NCI-H1417 (cell line): ENCODE measurements at places on chromosomes 4 and X.

DNA sequence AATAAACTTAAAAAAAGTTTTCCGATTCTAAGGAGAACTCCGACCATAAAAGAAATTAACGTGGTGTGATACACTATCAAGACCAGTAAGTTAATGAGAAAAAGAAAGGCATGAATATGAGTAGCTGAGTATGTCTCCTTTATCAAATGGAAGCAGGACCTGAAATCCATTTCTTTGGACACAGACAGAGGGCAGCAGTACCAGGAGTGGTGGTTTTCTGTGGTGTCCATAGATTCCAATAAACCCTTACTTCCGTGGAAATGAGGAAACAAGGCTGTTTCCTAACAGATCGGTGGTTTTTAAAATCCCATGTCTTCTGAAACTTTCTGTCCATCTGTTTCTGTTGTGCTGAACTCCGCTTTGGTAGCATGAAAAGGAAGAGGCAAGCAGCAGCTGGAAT lies 128.5 kb upstream of the TSPAN5 start:
- no peak for DNase-seq

DNA sequence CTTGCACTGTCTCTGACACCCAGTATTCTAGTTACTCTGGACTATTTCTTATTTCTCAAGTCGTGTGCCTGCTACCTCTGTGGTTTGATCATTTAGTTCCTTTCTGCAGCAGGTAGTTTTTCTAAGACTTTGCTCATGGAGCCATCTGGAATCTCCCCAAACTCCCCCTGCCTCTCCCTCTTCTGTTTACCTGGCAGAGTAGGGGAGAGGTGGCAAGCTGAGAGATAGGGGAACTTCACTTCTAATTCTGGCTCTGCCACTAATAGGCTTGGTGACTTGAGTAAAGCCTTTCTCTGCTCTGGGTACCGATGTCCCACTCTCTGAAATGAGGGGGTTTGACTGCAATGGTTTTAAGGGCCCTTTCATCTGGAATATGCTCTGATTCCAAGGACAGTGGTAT lies 141.3 kb downstream of the CPEB2 start:
- DNase-seq = no peak

GRCh38 chr4:2944091-2944482 lies 19.1 kb downstream of the NOP14 start:
- DNase-seq = no peak

DNA sequence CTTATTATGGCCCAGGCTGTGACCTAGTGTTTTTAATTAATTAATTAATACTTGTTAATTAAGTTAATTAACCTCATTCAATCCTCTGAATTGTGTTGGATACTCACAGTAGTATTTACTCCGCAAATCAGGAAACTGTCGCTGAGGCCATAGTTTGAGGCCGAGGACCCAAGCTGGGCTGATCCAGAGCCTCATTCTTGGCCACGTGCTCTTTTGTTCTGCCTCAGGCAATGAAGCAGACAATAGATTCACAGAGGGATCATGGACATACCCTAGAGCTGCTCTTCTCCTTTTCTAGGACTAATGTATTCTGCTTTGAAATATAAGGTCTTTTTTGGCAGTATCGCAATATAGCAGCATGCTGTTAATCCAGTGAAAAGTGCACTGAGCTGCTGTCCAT lies 24.0 kb upstream of the SNCA start:
- DNase-seq = no peak

GRCh38 chr4:40227284-40227683 lies 30.5 kb downstream of the RHOH start:
- DNase-seq = no peak

DNA sequence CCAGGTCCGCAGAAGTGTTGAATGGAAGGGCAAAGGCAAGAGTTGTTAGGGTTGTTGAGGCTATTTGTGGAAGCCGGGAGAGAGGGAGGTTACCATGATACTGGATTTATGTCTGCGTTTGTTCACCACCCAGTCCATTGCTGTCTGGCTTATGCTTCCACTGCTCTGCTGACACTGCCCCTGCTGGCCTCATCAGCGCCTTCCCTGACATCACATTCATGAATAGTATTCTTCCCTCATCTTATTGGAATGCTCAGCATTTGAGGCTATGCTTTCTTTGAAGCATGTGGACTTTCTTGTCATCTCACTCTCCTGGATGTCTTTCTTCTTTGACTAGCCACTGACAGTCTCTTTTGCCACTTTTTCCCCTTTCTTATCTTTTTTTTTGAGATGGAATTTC lies 10.3 kb downstream of the GNL3L start:
- DNase-seq = no peak

DNA sequence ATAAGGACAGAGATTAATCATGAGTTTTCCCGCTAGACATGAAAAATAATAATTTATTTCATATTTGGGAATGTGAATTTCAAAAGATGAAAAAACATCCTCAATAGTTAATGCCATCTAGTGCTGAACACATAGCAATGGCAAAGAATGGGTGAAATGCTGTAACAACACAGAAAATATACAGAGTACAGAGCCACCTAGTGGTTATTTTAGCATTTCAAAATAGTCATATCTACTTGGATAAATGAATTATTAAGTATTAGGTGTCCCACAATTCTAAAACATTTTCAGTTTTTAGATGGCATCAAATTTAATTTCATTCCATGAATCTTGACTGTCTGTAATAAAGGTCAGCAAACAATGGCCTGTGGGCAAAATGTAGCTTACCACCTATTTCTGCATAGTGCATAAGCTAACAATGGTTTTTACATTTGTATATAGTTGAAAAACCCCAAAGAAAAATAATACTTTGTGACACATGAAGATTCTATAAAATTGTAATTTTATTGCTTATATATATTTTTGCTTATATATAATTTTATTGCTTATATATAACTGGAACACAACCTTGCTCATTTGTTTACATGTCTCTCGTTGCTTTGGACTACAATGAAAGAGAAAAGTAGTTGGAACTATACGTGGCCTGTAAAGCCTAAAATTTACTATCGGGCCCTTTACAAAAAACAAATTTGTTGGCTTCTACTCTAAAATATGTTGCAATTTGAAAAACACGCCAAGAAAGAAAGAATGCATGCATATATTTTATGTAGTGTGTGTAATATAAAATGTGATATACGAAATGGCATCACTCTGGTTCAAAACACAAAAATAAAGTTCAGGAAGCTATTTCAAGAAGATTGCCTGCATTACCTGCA lies 99.1 kb upstream of the FAM47C start:
- peak; percentile 9 for DNase-seq

GRCh38 chr4:109648266-109648996 lies 54.8 kb downstream of the CASP6 start:
- DNase-seq = peak; percentile 13

DNA sequence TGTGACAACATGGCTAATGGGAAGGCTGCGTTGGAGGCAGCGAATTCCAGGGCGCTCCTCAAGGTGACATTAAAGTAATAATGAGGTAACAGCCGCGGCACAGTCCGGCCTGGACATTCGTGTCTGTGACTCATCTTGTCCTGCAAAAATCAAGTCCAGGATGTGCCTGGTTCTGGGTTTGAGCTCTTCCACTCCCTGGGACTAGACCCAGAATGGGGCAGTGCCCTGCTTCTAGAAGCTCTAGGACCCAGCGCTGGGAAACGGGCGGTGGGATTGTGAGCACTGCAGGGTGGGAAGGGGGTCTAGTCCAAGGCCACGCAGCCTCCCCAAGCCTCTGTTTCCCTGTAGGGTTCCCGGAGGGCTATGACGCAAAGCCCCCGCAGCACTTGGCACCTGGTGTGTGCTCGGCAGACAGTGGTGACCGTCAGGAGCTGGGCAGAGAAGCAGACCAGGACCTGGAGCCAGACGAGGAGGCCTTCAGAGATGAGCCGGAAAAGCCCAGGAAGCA lies 34.9 kb downstream of the HMX1 start:
- no peak for DNase-seq

GRCh38 chr4:42216664-42217063 lies 64.2 kb upstream of the BEND4 start:
- DNase-seq = no peak

DNA sequence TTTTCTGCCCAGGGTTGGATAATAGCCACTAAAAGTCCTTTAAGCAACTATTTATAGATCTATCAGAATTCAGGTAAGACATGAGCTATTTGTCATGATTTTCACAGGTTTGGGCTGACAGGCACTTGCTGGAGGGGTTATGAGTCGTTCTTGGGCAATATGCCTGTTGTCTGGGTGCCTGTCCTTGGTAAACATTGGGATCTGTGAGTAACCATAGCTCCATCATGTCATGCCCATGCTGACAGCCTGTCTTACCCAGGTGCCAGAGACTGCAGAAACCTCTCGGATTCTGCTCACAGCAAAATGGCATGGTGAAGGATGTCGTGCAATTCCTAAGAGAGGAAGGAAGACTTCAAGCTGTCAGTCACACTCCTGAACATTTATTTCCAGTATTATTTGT lies 116.0 kb upstream of the PUDP start:
- no peak for DNase-seq

DNA sequence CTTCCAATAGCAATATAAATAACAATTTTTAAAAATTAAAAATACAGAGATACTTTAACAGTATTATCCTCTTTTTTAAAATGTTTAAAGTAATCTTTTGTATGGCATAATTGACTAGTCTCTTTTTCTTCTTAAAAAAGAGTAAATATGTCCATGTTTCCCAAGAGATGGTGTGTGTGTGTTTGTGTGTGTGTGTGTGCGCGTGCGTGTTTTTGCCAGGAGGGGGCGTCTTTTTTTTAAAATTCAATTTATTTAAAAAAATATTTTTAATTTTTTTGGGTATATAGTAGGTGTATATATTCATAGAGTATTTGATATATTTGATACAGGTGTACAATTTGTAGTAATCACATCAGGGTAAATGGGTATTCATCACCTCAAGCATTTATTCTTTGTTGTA lies 1073.7 kb downstream of the PCDH7 start:
- no peak for DNase-seq

- no peak for DNase-seq
Observed at GRCh38 chrX:107686026-107686425, 57.7 kb downstream of the PRPS1 start.

GRCh38 chr4:86522349-86522748 lies 71.8 kb upstream of the PTPN13 start:
- no peak for DNase-seq

DNA sequence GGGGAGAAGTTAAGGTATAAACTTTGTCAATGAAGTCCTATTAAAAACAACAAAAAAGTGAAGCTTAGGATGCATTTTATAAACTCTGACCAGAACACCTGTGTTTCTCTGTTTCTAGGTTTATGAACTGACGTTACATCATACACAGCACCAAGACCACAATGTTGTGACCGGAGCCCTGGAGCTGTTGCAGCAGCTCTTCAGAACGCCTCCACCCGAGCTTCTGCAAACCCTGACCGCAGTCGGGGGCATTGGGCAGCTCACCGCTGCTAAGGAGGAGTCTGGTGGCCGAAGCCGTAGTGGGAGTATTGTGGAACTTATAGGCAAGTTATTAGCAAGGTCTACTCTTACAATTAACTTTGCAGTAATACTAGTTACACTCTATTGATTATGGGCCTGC lies 46.6 kb downstream of the HTT start:
- no peak for DNase-seq

GRCh38 chr4:175999944-176000343 lies 65.7 kb upstream of the WDR17 start:
- no peak for DNase-seq

DNA sequence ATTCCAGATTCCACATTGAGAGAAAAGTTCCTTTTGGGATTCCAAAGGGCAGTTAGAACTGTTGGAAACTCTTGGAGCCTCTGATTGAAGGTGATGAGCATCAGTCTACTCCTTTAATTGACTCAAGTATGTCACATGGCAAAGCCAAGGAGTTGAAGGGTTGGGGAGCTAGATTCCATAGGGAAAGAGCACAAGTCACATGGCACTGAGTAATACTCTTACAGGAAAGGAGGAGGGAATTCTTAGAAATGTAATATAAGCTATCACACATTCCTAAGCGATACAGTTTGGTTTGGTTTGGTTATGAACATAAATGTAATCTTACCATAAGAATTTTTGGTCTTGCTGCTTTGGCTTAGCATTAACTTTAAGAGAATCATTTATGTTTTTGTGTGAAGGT lies 15.7 kb downstream of the SPCS3 start:
- no peak for DNase-seq

DNA sequence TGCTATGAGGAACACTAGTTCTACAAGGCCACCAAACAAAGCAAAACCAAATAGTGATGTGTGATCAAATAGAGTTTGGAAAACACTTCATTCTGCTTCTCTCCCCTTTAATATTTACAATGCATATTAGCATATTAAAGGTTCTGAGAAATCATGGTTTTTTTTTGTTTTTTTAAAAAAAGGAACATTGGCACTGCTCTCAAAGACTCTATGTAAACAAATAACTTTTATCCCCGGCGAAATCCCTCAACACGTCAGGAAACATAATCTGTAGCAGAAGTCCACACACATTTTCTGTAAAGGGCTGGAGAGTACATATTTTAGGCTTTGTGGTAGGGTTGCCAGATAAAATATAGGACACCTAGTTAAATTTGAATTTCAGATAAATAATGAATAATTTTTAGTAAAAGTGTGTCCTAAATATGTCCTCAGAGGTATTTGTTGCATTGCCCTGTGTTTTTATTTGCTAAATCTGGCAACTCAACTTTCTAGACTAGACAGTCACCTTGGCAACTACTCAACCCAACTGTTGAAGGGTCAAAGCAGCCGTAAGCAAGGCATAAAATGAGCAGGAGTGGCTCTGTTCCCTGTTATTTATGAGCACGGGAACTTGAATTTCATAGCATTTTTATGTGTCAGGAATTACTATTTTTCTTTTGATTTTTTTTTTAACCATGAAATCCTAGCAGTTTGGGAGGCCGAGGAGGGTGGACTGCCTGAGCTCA lies 8.6 kb downstream of the SPATA4 start:
- no peak for DNase-seq

- no peak for DNase-seq
Observed at GRCh38 chr4:149164282-149164681, 651.4 kb downstream of the IQCM start.

DNA sequence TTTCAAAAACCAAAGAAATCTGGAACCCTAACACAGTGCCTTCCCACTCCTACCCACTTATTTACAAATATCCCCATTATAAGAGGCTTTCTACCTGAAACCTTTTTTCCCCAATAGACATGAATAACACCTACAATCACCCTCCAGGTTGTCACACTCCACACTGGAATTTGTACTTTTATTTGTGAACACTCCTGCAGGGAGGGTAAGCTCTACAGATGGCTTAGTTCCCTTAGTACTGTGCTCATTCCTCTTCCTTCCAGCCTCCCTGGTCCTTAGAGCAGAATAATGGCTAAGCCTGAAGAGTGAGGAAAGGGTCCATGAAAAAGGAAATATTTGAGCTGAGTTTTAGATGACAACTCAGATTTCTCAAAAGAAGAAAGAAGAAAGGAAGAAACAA lies 22.2 kb upstream of the SULT1E1 start:
- DNase-seq = no peak

DNA sequence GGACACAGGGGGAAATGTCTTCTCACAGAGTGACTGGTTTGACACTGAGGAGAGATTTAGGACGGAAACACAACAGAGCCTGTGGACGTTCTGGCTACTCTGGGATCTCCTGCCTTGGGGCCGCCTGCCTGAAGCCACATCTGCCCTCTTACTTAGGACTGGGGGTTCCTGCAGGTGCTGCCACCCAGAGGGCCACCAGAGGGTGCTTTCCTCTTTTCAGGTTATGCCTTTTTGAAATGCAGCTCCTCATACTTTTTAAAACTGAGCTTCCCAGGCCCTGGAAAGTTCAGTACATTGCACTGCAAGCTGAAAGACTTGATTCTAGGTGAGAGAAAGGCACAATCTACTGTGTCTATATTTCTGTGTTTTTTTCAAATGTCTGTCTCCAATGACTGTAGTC lies 92.2 kb upstream of the PGRMC2 start:
- DNase-seq = no peak

GRCh38 chr4:140854168-140854567 lies 98.0 kb upstream of the TBC1D9 start:
- no peak for DNase-seq

- no peak for DNase-seq
Observed at GRCh38 chr4:126843492-126844067, 789.2 kb upstream of the INTU start.
